HS-27A (cell line): ENCODE measurements at places on chromosomes 11 and 22.

GRCh38 chr11:38593649-38594048 is 1995.6 kb upstream of the RAG2 start:
- peak; percentile 38 for DNase-seq

DNA sequence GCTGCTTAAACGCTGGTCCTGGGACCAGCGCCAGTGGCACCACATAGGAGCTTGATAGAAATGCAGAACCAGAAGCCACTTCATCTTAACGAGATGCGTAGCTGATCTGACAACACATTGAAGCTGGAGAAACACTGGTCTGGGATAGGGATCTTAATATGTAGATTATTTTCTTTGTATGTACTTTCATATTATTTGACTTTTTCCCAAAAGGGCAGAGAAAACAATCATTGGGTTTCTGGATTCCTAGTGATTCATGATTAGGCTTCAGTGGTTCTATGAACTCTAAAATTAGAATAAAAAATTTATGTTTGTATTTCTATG is 12.3 kb downstream of the MPEG1 start:
- DNase-seq, result no peak

- no peak for DNase-seq
Observed at GRCh38 chr11:126739499-126740145, 260.9 kb downstream of the KIRREL3 start.

GRCh38 chr22:25282671-25283561 is 63.5 kb downstream of the CRYBB2 start:
- no peak for DNase-seq

DNA sequence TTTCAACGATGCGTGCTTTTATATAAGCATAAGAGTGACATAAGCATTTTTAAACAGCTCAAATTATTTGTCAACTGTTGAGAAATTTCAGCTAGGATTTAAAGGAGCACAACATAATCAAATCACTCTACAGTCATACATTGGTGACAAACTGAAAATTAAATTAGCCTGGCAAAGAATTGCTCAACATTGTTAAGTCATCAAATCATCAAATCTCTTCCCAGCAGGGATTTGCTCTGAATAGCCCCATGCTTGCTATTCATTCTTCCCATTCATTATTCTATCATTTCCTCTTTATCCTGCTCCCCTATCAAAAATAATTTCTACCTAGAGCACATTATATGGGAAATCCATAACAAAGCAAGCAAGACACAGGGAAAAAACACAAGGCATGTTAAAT is 198.7 kb upstream of the LUZP2 start:
- DNase-seq, result no peak

DNA sequence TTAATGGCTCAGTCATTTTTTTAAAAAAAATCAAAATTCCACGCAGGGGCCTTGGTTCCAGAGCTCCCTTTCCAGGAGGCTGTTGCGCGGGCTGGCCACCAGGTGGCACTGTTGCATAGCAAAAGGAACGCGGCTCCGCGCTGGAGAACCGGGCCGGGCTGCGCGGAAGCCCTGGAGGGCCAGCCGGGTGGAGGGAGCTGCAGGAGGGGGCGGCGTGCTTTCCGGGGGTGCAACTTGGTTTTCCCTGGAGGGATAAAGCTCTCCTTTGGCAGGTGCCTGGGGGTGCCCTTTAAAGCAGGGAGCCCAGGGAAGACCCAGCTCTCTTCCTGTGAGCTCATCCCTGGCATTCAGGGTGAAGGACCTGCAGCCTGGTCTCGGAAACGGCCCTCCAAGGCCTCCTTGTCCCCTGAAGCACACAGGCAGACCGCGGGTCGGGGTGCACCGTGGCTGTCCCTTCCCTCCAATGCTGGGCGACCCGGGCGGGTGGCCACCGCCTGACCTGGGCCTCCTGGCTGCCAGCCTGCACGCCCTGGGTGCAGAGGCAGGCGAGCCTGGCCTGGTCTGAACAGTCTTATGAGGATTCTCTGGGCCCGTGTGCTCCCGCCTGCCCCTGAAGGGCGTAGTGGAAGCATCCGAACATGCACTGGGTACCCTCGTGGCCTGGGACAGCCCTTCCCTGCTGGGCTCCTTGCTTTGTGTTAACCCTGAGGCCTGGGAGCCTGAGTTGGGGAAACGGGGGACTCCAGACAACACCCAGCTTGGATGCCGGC is 23.4 kb downstream of the KRTAP5-5 start:
- no peak for DNase-seq

DNA sequence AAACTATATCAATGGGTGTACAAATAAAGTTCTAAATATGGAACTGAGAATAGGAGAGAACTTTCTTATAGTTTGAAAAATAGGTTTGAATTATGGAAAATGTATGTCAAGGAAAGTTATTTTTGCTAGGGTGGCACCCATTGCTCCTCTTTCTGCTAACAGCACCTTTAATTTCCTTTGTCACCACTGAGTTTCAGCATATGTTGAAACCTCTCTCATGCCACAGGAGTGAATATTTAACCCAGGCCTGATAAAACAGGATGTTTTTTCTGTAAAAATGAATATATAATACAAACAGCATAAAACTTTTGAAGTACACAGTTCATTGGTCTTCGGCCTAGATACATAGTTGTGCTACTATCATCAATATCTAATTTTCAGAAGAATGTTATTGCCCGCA is 385.5 kb upstream of the ANO5 start:
- DNase-seq, result no peak

DNA sequence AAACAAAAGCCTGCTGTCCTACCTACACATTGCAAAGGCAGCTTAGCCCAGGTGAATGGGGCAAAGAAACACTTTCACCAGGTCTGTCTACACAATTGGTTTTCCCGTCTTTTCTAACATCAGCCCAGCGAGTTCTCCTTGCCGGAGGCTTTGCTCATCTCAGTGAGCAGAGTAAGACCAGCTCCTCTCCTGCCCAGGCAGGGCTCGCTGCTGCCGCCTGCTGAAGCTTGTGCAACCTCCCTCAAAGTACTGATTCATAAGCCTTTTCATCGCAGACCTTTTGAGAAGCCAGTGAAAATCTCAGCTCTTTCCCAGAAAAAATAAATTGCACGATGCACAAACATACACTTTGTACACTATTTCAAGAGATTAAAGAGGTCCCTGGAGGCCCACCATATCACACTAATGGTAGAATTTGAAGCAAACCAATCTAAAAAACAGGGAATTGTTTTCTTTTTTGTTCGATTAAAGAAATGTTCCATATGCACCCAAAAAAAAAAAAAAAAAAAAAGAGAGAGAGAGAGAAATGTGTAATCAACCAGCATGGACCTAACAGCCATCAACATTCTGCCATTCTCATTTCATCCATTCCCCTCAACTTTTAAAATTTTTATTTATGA is 328.1 kb upstream of the MPPED2 start:
- DNase-seq, result peak; percentile 15

- no peak for DNase-seq
Observed at GRCh38 chr11:44177905-44178304, 82.4 kb downstream of the EXT2 start.

DNA sequence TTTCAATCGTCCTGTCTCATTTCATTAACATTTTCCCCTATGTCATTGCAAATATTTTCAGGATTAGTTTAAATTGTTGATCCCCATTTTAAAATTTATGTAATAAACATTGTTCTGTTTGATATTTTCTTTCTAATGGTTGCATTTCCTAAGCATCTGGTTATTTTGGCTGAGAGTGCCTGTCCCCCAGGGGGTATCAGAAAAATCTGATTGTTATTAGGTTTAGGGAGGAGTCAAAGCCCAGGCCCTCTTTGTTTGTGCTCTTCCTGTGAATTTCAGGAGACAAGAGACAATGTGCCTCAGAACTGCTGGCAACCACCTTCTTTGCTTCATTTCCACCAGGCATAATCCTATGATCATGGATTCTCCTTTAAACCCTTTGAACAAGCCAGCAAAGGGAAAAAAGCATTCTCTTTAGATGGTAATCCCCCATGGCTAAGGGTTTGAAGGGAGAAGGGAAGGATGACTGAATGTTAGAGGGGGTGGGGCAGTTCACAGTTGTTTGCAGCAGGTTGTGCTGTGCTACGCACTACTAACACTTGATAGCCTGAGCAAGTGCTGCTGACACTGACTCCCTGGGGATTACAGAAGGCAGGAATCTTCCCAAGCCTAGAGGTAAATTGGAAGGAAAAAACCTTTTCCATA is 462.4 kb upstream of the LRRC4C start:
- no peak for DNase-seq

DNA sequence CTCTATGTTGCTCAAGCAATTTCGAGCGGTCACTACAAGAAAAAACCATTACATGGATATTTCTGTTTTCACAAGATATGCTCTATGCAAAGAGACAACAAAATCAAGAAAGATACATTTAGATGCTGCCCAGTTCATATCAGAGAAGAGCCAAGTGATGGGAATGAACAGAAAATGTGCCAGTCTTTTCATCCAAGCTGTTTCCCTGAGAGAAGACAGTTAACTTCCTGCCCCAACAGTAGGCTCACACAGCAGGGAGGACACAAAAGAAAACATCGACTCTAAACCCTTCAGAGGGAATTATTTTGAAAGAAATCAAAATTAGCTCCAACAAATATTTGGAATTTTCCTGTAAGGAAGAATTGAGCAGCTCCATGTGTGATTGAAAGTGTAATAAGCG is 11.6 kb downstream of the JAML start:
- no peak for DNase-seq

DNA sequence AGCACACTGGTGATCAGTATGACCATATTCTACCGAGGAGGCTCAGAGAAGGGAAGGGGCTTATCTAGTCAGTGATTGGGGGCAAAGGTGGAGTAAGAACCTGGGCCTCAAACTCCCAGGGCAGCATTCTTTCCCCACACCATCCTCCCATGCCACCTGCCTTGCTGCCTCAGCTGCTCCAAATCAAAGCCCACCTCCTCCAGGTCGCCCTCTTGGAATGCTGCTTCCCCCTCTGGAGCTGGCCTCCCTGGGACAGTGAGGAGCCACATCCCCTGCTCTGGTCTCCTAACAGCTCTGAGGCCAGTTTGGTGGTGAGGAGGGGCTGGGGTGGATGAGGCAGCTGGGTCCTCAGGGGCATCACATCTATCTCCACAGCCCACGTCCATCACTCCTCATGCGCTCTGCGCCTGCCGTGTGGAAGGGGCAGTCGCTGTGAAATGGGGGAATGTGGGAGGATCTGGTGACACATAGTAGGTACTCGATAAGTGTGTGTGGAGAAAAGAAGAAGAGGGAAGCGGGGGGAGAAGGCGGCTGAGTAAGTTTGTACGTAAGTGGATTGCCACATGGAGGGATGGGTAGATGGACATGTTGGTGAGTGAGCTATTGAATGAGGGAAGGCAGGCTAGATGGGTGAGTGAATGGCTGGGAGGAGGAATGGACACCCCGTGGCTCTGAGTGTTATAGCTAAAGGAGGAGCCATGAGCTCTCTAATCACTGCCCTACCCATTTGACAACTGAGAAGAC is 16.1 kb upstream of the ARHGEF17 start:
- DNase-seq, result no peak

- DNase-seq, result no peak
Observed at GRCh38 chr22:35539487-35539886, 1.1 kb upstream of the RASD2 start.

- no peak for DNase-seq
Observed at GRCh38 chr22:25403811-25404471, 160.5 kb upstream of the GRK3 start.
